Stimulated activated CD4-positive, alpha-beta T cell treated with anti-CD3 and anti-CD28 coated beads, Interleukin-4, amount 100 ng/mL, for 1 hour (primary cell): ENCODE measurements at places on chromosomes 5 and 9.

GRCh38 chr5:128062172-128062746 lies 21.3 kb upstream of the SLC12A2 start:
- no peak for DNase-seq

DNA sequence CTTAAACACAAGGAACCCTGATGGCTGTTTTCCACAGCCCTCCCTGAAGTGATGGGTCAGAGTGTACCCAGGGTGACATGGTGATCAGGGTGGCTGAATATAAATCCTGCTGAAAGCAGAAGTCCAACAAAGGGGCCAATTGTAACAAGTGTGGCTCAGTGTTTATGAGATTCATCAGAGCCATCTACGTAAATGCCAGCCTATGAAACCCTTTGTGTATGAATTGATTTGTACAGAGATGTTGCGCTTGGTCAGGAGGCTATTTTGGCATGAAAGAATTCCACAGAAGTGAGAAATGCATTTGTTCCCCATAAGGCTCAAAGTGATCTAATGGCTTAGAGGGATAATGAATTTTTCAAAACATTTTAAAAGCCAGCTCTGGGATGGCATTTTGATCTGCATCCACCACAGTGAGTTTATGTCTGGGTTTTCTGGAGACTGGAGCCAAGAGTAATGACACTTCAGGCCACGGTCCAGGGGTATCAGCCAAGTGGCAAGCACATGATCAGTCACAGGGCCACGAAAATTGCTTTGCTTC lies 12.4 kb downstream of the PRUNE2 start:
- DNase-seq, result no peak

- DNase-seq, result peak; percentile 27
Observed at GRCh38 chr5:123549256-123549904, 37.4 kb downstream of the CSNK1G3 start.

DNA sequence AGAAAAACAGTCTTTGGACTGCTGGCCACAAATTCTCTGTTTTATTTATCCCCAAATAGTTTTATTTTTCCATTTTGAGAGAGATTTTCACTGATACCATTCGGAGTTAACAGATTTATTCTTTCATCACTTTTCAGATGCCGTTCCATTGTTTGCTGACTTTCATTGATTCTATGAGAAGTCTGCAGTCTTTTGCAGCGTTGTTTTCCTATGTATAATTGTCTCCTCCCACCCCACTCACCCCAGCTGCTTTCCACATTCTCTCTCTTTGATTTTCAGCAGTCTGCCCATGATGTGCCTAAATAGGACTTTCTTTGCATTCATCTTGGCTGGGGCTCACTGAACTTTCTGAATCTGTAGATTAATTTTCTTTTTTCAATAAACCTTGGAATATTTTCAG lies 107.6 kb downstream of the C9orf50 start:
- no peak for DNase-seq

DNA sequence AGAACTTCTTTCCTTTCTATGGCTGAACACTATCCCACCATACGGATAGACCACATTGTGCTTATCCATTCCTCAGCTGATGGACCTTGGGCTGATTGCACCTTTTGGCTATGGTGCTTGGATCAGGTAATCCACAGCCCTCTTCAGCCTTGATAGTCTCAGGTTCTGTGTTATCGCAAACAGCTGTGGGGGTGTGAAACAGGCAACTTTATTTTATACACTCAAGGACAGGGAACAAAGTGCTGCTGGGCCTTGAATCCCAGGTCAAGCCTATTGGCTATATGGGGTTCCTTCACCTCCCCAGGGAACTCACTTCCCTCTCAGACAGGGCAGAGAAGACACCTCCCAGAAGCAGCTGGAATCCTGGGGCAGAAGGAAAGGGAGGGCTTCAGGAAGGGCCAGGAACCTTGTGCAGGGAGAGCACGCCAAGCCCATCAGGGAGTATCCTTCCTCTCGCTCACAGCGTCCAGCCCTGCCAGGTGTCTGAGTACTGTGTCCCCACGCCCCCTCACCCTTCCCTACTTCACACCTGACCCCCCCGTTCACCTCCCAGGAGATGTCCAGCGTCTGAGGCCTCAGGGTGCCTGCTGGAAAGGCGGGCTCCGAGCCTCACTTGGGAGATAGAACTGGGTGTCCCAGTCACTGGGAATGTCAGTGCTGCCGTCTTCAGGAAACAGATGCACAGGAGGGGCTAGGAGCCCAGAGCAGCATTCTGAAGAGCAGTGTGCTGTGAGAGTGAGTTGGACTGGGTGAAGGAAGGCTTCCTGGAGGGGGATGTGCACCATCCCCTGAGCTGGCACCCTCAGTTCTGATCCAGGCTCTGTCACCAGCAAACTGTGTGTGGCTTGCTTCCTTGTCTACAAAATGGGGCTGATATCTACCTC lies 32.8 kb downstream of the AFAP1L1 start:
- no peak for DNase-seq

- DNase-seq, result no peak
Observed at GRCh38 chr9:34405719-34406118, 29.0 kb upstream of the MYORG start.

- no peak for DNase-seq
Observed at GRCh38 chr5:439181-439580, 3.8 kb upstream of the EXOC3 start.

GRCh38 chr5:154577416-154577815 lies 99.4 kb upstream of the HAND1 start:
- DNase-seq, result no peak

DNA sequence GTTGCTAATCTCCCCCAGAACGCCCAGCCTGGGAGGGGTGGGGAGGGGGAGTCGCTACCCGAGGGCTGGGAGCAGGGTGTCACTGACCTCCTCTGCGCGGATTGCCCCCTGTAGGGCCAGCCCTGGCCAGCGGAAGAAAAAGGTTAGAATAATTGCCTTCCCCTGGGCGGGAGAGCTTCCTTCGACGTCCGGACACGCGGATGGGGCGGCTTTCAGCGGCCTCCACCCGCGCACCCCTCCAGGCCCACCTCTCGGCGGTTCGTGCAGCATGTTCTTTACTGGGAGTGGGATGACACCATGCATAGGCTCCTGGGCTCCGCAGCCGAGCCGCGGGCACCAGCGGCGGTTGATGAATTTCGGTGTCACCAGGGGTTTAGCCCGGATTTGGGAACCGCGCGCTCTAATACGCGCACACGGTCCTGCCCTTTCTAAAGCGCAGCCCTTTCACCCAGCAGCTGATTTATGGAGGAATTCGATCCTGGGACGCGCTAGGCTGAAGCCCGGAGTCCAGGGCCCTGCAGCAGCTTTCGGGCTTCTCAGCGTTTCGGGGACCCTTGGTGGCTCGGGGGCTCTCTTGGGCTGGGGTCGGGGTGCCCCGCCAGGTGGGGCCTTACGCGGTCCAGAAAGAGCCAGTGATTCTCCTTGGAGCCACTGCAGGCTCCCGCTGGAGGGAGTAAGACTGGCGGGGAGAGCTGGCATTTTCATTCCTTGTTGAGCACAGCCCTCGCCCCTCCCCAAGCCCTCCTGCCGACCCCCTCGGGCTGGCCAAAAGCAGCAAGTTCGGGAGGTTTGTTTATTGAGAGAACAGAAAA lies 10.1 kb downstream of the LMX1B start:
- DNase-seq, result no peak

GRCh38 chr9:127796225-127796813 lies 6.4 kb upstream of the FPGS start:
- DNase-seq, result no peak

DNA sequence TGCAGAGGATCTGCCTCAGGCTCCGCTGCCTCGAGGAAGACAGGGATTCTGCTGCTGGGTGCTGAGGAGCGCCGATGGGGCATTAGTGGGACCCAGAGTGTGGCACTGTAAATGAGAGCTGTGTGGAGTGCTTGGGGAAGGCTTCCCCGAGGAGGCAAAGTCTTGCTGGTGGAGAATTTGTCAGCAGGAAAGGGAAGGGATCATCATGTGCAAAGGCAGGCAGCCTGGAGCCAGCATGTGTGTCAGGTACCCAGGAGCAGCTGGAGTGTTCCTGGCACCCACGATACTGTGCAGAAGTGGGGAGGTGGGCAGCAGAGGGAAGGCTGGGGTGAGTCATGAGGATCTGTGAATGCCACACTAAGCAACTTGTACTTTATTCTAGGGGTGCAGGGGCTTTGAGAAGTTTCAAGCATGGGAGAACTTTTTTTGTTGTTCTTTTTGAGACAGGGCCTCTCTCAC lies 12.3 kb downstream of the B4GALT7 start:
- DNase-seq, result no peak

GRCh38 chr5:66805514-66806430 lies 209.6 kb downstream of the MAST4 start:
- no peak for DNase-seq
